Forelimb muscle (tissue), 1 donor: ENCODE measurements at places on chromosomes 2 and 18.

GRCh38 chr18:77495982-77496690, 246.5 kb downstream of the GALR1 start:
- no peak for DNase-seq

DNA sequence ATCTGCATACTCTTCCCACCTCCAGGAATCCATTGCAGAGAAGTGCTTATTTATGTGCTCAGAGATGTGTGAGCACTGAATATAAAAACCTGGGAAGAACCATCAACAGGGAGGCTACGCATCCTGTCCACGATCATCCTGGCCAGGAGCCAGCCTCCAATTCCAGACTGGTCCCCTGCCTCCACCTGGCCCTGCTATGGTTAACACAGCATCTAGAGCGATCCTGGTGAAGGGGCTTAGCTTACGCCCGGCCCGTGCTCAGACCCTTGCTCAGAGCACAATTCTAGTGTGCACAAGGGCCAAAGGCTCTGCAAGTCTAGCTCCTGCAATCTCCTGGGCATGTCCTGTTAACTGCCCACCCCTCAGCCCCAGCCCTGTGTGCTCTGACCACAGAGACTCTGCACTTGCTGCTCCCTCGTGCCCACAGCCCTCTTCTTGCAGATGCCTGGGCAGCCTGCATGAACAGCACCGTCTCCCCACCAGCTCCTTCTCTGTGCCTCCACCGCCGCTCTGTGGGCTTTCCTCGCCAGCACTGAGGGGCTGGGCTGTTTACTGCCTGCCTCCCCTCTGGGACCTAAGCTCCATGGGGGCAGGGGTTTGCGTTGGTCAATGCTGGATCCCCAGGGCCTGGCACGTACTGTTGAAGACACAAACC, 6.5 kb downstream of the PER2 start:
- DNase-seq: no peak

DNA sequence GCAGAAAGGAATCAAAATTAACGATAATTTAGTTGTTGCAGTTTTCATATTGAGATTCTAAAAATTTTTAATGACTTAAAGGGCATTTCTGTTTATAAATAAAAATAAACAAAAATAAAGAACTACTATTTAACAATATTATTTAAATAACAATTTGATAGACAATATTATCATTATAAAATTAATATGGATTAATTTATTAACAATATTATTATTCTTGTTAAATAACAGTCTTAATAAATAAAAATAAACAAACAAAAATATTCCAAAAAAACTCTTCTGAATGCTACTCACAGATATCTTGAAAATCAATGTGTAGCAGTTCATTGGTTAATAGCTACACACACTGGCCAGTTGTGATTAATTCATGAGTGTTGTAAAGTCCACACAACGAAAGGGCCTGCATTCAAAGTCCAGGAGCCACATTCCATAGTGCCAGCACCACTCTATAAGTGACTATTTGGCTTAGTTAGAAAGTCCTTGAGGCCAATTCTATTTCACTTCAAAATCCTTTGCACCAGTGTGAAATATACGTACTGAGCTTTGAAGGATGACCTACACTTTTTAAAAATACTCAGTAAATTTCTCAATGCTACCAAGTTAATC, 117.1 kb downstream of the ZNF521 start:
- DNase-seq: no peak

DNA sequence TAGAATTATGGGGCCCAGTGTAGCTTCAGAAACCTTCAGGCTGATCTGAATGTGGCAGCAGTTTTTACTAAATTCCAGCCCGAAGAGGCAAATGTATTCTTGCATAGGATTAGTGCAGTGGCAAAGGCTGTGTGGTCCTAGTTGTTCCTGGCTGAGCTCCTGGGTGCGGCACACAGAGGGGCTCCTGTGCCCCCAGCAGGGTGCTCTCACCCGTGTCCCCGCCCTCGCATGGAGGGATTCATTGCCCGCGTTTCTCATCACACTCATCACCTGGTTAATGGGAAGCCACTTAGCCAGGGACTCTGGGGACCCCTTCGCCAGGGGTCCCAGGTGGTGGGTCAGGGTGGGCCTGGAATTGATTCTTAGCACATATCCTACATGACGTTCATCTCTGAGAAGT, 3.9 kb downstream of the KCNG2 start:
- no peak for DNase-seq

DNA sequence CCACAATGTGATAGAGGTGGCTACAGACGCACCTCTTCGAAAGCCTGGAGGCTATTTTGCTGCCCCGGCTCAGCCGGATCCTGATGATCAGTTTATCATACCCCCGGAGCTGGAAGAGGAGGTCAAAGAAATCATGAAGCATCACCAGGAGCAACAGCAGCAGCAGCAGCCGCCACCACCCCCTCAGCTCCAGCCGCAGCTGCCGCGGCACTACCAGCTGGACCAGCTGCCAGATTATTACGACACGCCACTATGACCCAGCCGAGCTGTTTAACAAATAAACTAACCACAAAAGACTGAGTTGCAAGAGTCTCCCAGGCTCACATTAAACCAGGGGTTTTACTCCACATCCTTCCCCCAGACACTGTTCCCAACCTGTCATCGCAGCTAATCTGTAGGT, 263.8 kb downstream of the PHLPP1 start:
- DNase-seq: no peak

- DNase-seq: no peak
These were observed 405.1 kb downstream of the GPD2 start for GRCh38 chr2:156841321-156841720.

- DNase-seq: no peak
These were observed 18.5 kb upstream of the CCNT2 start for GRCh38 chr2:134900151-134900550.

GRCh38 chr2:175030380-175031271, 25.4 kb upstream of the CHN1 start:
- DNase-seq: no peak

GRCh38 chr2:61623747-61624146, 85.6 kb upstream of the XPO1 start:
- DNase-seq: no peak

- no peak for DNase-seq
These were observed 83.3 kb downstream of the KCNS3 start for GRCh38 chr2:17961789-17962188.

- no peak for DNase-seq
These were observed 136.5 kb upstream of the HS6ST1 start for GRCh38 chr2:128454980-128455720.
